ENCODE measurements at places on chromosomes 4 and X.
A peak's percentile ranks its signal among the peaks of the same experiment; 100 is the strongest.

DNA sequence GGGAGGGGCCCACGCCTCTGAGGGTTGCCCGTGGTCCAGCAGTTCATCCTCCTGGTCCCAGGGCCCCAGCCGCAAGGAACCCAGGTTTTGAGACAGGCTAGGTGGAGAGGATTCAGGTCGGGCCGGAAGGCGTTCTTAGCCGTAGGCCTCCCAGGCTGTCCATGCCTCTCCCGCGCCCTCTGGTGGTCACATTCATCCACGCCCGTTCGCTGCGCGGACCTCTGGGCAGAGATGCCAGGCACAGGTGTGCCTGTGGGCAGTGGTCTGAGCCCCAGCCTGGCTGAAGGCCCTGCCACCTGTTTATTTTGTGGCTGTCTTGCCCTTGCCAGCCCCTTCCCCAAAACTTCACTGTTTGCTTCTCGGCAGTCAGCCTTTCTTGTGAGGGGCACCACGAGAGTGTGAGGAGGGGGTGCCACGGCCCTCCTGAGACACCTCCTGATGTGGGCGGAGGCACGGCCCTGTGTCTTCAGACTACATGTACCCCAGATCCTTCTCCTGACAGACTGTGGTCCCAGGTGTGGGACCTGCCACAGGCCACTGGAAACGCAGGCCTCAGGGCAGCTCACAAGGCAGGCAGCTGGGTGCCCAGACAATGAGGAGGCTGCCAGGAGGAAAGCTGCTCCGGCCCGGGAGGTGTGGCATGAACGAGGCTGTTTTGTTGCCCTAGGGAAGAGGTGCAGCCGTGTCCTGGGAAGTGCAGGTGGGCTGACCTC lies 5.0 kb downstream of the UVSSA start:
- DNase-seq, result peak; percentile 61

DNA sequence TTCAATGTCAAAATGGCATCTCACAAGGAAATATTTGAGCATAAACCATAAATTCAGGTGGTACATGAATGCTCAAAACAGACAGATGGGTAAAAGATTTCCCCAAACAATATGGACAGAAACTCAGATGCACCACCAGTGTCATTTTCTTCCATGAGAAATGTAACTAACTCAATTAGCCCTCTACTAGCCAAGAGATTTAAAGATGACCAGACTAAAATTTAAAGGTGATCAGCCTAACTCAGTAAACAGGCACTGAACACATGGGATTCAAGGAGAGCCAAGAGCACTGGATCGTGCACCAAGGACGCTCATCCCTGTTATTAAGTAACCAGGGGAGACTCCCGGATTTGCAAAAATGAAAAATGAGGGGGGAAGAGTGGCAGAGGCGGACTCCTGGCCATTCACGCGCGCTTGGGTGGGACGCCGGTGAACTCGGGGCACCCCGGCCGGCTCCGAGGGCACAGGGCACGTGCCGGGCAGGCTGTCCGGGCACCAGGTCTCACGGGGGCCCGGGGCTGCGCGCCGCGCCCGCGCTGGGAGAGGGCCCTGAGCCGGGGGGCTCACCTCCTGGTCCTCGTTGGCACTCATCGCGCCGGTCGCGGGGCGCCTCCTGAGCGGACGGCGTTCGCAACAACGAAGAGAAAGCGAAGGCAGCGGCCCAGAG lies 490 bp downstream of the RWDD4 start:
- DNase-seq, result peak; percentile 8

DNA sequence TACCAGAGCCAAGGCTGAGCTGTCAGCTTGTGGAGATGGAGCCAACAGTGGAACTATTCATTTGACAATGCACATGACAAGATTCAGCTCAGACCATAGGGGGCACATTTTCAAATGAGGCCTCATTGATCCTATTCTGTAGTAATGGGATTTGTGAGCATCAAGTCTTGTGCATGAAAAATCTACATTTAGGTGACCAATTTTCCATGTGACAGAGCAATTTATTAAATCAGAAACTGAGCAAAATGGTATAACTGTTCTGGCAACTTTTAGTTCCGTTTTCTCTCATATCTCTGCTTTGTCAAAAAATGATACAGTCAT lies 108.5 kb upstream of the PCDH18 start:
- no peak for DNase-seq

DNA sequence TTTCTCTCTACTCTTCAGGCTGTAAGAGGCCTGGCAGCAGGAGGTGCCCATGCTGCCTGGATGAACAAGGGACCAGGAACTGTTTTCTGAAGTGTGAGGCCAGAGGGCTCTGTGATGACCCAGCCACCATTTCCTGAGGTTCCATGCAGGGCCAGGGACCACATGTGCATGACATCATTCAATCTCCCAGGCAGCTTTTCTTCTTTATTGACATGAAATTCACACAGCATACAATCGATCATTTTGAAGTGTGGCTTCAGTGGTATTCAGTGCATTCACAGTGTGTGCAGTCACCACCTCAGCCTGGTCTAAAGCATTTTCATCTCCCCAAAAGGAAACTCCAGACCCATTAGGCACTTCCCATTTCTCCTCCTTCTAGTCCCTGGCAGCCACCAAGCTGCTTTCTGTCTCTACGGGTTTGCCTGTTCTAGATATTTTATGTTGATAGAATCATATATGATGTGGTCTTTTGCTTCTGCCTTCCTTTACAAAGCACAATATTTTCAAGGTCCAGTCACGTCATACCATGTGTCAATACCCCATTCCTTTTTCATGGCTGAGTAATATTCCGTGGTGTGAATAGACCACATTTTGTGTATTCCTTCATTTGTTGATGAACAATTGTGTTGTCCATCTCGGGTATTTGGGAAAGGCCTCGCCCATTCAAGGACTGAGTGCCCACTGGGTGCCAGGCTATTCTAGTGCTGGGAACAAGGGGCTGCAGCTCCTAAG lies 93.1 kb downstream of the PSAPL1 start:
- DNase-seq, result peak; percentile 91

- no peak for DNase-seq
These were observed 46.4 kb downstream of the ASMT start for GRCh38 chrX:1661048-1661921.

- DNase-seq, result no peak
These were observed 31.6 kb downstream of the TRMT44 start for GRCh38 chr4:8472158-8472688.

DNA sequence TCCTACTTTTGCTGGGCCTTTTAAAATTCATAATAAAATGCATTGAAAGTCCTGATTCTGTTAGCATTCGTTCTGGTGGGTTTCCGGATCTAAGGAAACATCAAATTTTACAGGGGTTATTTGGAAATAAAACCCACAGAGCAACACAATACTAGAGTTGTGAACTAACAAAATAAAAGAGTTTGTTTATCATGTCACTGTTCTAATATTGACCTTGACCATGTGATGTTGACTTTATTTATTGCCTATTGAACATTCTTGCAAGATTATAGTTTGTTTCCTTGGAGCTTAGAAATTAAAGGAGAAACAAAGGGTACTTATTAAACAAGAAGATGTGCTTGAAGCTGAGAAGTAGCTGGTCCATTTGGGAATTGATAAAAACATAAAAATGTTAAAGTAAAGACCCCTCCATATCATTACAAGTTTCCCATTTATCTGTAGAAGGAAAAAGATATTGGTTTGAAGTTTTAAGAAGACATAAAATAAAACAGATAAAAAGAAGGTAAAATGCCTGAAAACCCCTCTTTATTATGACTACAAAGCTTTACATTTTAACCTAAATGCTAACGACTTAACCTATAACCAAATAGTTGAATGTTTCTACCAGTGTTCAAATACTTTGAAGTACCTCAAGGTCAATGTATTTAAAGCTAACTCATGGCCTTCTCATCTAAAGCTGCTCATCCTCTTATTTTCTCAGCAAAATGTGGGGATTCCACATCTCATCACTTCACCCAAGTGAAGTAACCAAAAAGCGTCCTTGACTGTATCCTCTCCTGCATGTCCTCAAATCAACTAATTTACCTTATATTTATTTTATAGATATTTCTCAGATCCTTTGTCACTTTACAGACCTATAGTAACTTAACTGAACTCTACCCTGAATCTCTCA lies 179.6 kb downstream of the GASK1B start:
- no peak for DNase-seq

- DNase-seq, result no peak
These were observed 84.7 kb upstream of the NDST3 start for GRCh38 chr4:117949621-117950020.

DNA sequence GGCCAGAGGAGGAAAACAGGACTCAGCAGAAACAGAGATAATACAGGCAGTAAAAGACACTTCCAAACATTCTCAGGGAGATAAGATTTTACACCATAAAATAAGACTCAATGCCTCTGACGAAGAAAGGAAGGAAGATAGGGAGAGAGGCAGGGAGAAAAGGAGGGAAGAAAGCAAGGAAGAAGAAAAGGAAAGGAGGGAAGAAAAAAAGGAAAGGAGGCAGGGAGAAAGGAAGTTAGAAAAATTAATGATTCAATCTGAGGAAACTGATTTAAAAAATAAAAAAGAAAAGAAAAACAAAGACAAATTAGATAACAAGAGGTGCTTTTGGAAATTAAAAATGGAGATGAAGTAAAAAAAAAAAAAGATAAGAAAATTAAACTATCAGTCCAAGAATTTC lies 72.1 kb downstream of the PDS5A start:
- no peak for DNase-seq

GRCh38 chr4:102256321-102256720 lies 89.0 kb downstream of the SLC39A8 start:
- DNase-seq, result no peak

DNA sequence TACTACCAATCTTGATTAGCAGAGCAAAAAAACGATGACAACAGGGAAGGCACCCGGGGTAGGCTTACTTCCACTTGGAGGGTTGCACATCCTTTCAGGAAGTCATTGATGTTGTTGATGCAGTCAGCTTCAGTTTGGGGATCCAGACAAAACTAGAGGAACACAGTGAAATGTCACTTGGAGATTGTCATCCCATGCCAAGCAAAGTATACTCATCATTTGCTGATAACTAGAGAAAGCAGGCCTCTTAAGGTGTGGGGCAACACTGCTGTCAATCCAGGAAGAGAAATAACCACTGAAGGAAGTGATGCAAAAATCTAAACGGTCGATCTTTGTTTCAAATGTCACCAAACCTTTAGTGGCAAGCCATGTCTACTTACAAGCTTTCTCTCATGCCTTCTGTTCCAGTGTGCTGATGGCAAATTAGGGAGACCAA lies 1.4 kb downstream of the ARHGEF6 start:
- DNase-seq, result no peak

DNA sequence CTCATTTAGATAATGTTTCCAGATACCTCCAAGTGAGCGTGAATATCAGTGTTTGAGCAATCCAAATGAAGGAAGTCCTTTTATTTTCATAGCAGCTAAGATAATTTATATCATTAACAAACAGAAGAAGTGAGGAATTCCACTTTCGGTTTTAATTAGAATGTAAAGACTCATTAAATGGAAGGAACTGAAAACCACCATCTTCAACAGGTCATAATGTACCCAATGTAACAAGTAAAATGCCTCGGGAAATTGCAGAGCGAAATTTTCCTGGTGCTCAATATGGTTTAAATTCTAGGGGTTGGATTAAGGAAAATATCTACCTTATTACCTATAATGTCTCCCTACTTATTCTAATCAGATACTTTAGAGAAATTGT lies 33.9 kb upstream of the SLC9A7 start:
- DNase-seq, result no peak

GRCh38 chrX:73412930-73413329 lies 33.9 kb upstream of the CDX4 start:
- DNase-seq, result no peak

DNA sequence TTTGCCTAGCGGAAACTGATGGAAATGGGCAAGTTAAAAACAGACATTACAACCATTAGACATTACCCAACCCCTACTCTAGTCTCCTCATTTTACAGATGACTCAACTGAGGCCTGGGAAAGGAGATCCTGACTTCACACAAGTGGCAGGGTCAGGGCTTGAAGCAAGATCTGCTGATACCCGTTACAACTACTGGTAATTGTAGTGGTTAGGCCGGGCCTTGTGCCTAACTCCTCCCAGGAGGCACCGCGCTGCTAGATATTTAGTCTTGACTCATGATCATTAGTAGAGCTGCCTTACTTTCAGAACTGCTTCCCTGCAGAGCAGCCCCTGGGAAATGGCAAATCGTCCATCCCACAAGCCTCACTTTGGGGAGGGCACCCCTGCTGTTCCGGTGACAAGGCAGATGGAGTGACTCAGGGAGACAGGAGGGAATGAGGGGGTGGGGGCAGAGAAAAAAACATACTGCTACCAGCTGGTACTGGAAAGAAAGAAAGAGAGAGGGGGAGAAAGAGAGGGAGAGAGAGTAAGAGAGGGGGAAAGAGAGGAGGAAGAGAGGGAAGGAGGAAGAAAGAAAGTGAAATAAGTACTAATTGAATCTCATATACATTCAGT lies 12.2 kb downstream of the ARHGEF6 start:
- DNase-seq, result peak; percentile 84

DNA sequence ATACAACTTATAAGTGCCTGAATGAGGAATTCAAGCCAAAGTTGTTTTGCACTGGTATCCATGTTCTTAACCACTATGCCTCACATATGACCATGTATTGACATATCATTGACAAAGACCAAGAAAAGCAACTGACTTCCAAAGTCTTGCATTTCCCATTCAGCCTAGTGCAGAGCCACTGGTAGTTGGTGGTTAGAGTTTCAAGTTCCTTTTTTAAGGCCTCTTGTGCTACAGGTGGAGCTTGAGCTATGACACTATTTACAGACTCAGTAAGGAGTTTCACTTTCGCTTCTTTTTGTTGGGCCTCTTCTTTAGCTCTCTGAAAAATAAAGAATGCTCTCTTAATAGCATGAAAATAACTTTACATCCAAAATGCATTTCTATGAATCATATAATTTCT lies 763.0 kb downstream of the DMD start:
- no peak for DNase-seq

DNA sequence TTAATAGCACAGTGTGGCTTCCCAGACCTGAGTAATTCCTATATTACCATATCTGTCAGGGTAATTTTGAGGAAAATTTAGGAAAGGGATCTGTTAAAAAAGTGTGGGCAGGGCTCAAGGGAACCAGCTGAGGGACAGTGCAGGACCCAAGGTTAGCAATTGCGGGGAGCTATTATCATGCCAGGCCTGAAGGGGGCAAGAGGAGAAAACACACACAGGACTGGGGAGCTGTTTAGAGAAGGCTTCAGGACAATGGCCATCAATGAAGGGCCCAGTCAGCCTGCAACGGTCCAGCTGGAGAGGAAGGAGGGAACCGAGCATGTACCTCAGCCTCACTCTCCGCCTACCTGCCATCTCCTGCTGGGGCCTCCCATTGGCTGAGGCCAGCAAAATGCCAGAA lies 19.0 kb upstream of the NHS start:
- no peak for DNase-seq

GRCh38 chr4:151489462-151490203 lies 80.7 kb downstream of the FHIP1A start:
- DNase-seq, result no peak

- DNase-seq, result no peak
These were observed 15.7 kb upstream of the H2AZ1 start for GRCh38 chr4:99965674-99966350.

- DNase-seq, result no peak
These were observed 387.5 kb upstream of the PPP1R2C start for GRCh38 chrX:43165343-43165920.

DNA sequence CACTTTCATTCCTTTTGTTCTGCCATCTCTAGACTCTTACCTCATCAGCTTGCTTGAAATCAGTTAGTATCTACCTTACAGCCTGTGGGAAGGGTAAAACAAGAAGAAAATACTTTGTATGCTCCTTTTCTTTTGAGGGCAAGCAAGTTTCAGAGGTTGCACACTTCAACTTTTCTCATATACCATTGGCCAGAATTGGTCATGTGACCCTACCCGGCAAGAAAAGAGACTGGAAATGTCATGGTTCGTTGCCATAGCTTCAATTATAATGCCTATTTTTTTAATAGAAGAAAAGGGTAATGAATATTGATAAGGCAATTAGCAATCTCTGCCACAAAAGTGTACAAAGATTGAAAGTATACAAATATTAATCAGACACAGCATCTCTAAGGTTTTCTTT lies 346.7 kb upstream of the TACR3 start:
- no peak for DNase-seq

Data from fibroblast of skin of abdomen (primary cell).